Lower lobe of right lung (tissue), 2 donors: ENCODE measurements at places on chromosomes 7 and 10.
A peak's percentile ranks its signal among the peaks of the same experiment; 100 is the strongest.

DNA sequence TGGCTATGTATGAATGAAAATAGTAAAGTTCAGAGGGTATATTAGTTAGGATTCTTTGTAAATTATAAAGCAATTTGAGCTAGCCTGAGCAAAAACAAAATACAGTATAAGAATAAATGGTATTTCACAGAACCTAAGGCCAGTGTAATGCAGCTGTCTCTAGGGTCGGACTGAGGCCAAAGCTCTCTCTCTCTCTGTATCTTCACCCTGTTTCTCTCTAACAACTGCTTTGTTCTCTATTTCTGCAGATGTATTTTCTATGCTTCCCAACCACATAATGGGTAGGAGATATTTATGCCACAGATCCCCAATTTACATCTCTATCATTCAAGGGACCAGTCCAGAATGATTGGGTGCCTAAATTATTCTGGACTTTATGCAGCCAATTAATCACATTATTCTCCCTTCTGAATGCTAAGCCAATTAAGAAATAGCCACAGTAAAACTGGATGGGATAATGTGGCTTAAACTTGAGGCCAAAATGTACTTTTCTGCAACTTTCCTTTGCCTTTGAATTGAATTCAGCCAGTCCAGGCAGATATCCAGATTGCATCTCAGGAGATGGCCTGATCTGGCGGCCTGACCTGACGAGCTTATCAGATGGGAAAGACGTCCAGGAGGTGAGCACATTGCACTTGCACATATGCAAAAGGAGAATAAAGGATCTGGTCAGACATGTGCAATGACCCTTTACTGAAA is 24.6 kb upstream of the IMMP2L start:
- no peak for DNase-seq

DNA sequence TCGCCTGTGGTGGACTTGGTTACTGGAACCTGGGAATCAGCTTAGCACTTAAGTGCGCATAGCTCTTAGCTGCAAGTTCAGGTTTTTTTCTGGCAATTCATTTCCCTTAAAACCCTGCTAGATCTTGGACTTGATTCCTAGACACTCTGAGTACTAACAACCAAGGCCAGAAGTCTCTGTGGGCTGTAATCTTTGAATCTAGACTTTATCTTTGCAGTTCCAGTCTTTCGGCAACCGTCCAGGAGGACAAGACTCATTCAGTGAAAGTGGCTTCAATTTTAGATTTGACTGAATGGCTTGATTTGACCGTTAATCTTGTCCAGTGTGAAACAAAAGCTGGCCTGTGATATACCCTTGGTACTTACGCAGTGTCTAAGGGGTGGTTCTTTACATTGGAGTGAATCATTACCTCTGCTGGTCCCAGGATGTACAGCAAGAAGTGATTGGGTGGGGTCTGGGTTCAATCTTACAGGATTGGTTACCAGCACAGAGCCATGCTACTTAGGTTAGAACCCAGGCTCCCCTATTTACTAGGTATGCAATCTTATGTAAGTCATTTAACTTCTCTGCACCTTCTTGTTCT is 16.4 kb downstream of the PTTG1IP2 start:
- DNase-seq = no peak

DNA sequence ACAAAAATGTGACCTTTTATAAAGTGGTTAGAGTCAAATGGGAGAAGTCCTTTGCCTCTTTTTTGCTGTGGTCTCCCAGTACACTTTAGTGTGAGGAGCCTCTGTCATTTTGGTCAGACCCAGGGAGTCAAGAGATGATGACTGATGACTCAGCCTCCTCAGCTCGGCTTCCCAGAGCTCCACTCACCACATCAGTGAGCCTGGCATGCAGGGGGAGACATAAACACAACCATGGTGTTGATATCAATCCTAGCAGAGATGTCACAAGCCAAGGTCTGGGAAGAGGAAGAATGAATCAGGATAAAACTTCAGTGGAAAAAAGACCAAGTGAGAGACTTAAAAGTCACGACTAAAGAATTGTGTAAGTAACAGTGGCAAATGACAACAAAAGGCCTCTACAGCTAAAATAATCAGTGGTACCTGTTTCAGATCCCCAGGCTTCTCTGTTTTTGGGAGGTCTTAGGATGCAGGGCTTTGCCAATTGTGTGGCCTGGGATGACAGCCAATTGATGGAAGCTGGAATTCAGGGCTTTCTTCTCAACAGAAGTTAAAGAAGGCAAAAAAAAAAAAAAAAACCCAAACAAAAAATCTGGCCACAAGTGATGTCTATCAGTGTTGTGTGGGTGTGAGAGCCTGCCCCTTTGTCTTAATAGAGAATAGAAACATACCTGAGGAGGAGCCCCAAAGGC is 50.2 kb downstream of the TFAM start:
- DNase-seq = no peak

DNA sequence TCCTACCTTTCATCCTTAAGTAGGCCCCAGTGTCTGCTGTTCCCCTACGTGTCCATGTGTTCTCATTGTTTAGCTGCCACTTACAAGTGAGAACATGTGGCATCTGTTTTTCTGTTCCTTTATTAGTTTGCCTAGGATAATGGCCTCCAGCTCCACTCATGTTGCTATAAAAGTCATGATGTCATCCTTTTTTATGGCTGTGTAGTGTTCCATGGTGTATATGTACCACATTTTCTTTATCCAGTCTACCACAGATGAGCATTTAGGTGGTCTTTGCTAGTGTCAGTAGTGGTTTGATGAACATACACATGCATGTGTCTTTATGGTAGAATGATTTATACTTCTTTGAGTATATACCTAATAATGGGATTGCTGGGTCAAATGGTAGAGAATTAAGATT is 146.2 kb upstream of the SLC26A5 start:
- DNase-seq = no peak

- no peak for DNase-seq
These were observed 719.0 kb downstream of the GRM8 start for GRCh38 chr7:126533715-126534114.

GRCh38 chr10:125141150-125141859 is 19.1 kb downstream of the CTBP2 start:
- no peak for DNase-seq

- DNase-seq = no peak
These were observed 370.3 kb downstream of the CDC14C start for GRCh38 chr7:49294611-49295010.

DNA sequence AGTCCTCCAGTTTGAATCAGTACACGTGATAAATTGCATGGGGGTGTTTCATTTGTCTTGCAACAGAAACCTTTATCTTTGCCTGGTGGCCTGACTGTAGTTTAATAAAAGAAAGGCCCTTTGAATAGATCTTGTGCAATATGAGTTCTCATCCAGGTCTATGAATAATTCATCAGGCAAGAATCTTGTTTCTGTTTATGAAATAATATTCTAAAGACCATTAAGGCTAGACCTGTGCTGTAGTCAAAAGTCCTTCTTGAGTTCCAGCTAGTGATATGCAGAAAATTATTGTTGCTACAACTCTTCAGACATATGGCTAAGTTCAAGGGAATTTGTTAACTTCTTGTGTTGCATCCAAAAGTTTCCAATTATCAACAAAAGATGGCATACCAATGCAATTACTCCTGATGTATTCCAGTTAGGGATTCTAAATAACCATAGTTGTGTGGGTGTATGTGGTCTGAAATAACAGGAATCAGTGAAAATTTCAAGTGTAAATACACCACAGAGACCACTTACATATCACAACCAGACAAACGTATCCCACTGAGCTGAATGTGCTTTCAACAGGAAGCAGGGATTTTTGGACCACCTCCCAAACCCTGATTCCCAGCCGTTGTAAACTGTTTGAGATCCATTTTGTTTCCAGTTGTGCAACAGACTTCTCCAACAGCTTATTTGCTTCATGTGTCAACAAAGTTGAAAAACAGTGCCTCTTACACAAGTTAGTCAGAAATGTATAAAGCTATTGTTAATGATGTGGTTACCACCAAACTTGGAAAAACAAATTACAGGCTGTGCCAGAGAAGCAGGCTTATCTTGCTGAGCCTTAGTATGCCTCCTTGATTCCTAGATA is 54.7 kb upstream of the BICC1 start:
- DNase-seq = no peak

- peak; percentile 22 for DNase-seq
These were observed 38.3 kb downstream of the CAMK1D start for GRCh38 chr10:12387561-12388210.

- DNase-seq = no peak
These were observed 63.3 kb upstream of the SMNDC1 start for GRCh38 chr10:110368002-110368401.

DNA sequence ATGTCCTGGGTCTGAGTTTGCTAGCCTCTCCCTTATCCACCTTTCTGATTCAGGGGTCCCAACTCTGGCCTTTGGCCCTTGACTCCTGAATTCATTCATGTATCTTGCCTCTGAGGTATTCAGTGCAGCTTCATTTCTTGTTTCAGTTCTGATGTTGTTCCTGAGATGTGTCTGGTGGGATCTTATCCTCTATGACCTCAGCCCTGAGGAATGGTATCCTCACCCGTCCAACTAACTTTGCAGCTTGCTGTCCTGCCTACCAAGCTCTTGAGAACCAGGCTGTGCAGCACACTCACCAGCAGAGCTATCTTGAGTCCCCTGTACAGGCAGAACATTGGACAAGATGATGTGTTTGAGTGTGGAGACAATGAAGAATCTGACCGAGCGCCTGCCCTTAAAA is 13.8 kb downstream of the SUFU start:
- no peak for DNase-seq

- DNase-seq = no peak
These were observed 134.3 kb upstream of the PDE1C start for GRCh38 chr7:32204361-32205018.

DNA sequence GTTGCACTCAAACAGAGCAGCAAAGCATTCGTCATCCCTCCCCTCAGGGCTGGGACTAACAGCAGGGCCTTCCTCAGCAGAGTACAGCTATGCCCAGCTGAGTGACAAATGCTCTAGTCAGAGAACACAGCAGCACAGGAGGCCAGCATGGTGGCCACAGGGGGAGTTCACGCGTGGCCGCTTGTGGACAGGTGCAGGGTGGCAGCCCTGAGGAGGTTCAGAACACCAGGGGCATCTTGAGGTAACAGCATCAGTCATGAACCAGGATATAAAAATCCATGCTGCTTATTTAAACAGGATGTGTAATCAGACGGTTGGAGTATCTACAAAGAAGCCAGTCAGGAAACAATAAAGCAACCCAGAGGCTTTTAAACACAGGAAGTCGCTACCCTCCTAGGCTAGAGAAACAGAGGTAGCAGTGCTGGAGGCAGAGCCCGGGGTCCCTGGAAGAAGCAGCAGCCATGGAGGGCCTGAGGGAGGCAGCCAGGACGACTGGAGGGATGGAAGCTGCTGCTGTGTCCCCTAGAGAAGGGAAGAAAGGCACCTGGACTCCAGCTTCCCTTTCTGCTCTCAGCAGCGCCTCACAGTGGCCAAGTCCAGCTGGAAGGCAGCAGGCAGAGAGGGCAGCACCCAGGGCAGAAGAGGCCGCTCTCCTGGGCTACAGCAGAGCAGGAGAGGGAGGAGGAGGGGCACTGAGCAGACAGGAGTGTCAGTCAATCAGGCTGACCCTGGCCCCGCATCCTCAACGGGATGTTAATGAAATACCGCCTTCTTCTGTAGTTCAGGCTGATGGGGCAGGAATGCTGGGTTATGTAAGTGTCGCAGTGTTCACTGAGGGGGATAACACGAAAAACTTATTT is 70.8 kb upstream of the UCN3 start:
- peak; percentile 85 for DNase-seq

DNA sequence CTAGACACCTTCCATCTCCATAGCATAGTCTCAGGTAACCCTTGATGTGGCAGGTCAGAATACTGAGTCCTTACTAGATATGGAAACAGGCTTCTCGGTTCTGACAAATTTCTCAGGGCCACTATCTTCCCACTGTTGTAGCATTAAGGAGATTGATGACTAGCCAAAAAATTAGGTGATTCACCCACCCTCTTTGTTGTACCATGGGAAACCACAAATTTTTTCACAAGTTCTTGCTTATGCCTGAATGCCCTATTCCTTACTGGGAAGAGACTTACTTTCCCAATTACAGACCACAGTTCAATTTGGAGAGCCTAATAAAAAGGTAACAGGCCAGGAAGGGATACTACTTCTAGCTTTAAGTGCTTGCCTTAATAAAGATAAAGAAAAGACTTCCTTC is 948.8 kb downstream of the GRM8 start:
- DNase-seq = no peak

- no peak for DNase-seq
These were observed 23.0 kb downstream of the AMZ1 start for GRCh38 chr7:2710901-2711551.

GRCh38 chr7:65379318-65379717 is 5.7 kb downstream of the ZNF92 start:
- DNase-seq = no peak

- DNase-seq = no peak
These were observed 85.4 kb downstream of the ARID5B start for GRCh38 chr10:61986788-61987492.

DNA sequence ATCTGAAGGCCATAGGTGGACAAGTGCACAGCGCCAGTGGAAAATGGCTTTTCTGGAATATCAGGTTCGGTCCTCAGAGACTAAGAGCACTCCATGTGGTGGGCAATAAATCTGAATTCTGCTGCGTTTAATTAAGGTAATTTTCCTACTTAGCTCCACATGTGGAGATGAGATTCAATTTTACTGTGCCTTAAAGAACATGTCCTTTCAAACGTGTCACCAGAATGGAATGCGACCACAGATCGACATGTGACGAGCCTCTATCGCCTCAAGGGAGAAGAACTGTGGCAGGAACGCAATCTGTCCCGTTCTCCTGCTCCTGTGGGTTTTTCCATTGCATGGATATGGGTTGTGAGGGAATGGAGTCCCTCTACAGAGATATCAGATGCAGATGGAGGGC is 205.3 kb upstream of the ZNF32 start:
- no peak for DNase-seq

DNA sequence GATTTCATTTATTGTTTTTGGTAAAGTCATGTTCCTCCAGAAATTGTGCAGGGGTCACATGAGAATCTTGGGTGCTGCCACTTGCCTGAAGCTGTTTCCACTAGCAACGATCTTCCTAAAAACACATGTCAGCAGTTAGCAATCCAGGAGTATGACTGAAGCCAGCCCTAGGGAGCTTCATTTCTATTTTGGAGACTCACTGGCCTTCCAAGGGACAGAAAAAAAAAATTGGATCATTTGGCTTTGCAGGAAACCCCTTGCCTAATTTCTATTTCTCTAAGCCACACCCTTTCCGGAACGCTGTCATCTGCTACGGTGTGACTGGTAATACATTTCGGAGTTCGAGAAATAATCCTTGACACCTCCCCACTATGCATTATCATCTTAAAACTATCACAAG is 204.7 kb downstream of the TAX1BP1 start:
- DNase-seq = no peak

- DNase-seq = no peak
These were observed 33.0 kb upstream of the AGR3 start for GRCh38 chr7:16914771-16915170.

GRCh38 chr10:124092250-124092859 is 1.0 kb downstream of the CHST15 start:
- peak; percentile 85 for DNase-seq

GRCh38 chr10:42149027-42149700 is 489.2 kb downstream of the ZNF33B start:
- peak; percentile 46 for DNase-seq

GRCh38 chr10:76265441-76266113 is 834.2 kb downstream of the LRMDA start:
- no peak for DNase-seq

- DNase-seq = no peak
These were observed 17.3 kb downstream of the PIP4K2A start for GRCh38 chr10:22697101-22697500.

- DNase-seq = no peak
These were observed 151.3 kb upstream of the RSU1 start for GRCh38 chr10:16968416-16969041.
